Stimulated activated naive CD8-positive, alpha-beta T cell treated with anti-CD3 and anti-CD28 coated beads, Interleukin-15, Interleukin-2, amounts not matched to agents 100 U/mL and 50 U/mL, for 24 hours (primary cell): ENCODE measurements at places on chromosomes 11 and 22.

DNA sequence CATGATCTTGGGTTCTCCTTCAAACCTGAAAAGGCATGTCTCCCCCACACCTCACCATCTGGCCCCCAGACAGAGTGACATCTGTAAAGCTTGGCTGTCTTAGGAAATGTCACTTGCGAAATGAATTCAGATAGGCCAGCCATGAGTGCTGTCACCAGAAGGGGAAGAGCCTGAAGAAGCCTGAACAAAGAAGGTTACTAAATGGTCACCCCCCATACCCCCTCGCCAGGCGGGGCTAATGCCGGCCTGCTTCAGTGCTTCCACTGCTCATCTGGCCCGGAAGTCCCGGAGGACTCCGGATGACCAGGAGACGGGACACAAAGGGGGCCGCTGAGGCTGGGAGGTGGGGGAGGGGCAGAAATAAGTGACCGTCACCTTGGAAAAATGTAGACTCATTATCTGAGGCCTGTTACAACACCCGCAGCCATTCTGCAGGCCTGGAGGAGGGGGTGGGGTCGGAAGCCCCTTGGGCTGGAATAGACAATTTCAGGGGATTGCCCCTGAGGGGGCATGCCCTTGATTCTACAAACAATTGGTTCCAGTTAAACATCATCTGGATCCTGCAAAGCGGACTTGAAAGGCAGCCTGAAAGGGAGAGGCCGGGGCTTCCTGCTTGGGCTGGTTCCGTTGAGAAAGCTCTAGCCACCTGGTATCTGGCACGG, 43.2 kb downstream of the NAT10 start:
- no peak for DNase-seq

GRCh38 chr11:90512846-90513245, 290.0 kb upstream of the CHORDC1 start:
- DNase-seq: no peak

GRCh38 chr11:128361451-128362020, 225.8 kb downstream of the ETS1 start:
- no peak for DNase-seq

DNA sequence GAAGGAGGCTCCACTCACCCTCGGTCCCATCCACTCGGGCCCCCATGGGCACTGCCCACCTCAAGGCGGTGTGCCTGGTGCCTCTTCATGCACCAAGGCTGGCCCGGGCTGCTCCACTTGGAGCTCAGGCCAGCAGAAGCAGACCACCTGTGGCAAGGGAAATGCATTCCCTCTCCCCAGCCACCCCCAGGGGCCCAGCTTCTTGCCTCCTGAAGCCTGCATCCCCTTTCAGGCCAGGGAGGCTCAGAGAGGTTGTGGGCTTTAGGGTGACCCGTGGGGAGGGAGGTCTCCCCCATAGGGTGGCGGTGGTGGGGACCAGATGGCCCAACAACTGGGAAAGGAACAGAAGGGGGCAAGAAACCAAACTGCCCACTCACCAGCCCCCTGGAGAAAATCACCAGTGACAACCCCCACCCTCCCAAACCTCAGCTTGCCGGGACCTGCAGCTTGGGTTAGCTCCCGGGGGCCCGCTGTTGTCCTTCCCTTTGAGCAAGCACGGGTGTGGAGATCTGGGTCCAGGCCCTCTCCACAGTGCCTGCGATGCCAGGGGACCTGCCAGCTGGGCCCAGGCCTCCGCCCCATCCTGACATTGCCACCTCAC, 8.4 kb downstream of the CBX6 start:
- DNase-seq: no peak

GRCh38 chr11:7436657-7437056, 48.6 kb upstream of the OLFML1 start:
- no peak for DNase-seq

DNA sequence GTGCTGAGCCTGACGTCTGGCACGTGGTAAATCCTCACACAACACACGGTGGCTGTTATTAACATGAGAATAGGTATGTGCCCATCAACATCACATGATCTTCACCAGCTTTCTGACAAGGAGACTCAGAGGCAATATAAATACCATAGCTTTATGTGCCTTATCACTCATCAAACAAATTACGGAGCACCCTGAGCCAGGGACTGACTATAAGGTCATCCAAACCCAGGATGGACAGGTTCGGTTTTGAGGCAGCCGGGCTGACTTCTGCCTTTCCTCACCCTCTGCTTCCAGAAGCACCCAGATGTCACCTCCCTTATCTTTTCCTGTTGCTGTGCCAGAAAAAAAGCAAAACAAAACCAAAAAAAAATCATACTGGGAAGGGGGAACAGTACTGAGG, 5.7 kb upstream of the PLAAT3 start:
- DNase-seq: no peak

GRCh38 chr11:64252003-64252872, 908 bp downstream of the PLCB3 start:
- peak; percentile 52 for DNase-seq

DNA sequence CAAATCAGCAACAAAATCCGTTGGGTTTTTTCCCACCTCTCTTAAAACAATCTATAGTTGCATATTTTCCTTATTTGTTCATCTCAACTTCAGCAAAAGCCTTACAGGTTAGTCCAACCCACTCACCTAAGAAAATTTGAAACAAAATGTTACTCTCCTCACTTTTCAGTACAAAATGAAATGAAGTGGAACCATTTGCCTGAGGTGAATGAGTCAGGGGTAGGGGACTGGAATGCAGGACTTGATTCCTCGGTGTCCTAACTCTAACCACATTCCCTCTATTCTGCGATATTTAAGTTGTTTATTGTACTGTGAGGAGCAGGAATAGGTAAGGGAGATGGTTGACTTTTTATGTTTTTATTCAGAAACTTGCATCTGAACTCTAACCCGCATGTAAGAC, 16.4 kb downstream of the ATP5MG start:
- no peak for DNase-seq

- DNase-seq: no peak
These were observed 24.9 kb downstream of the CLPB start for GRCh38 chr11:72409458-72409857.

DNA sequence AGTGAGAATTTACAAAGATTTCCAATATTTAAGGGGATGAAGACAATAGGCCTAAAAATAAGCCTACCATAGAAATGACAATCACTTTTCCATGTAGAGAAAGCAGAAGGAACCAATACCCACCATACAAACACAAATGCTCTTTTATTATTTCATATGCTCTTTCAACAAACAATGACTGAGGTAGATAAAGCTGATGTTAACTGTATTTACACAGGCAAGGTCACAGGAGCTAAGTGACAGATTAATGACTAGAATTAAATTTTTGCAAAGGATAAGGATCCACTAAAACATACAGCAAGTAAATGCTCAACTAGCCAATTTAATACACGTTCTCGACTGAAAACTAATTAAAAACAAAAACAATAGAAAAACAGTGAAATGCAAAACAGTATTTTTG, 34.2 kb downstream of the PICALM start:
- DNase-seq: no peak

- DNase-seq: no peak
These were observed 16.6 kb downstream of the OR10D3 start for GRCh38 chr11:124199702-124200101.

DNA sequence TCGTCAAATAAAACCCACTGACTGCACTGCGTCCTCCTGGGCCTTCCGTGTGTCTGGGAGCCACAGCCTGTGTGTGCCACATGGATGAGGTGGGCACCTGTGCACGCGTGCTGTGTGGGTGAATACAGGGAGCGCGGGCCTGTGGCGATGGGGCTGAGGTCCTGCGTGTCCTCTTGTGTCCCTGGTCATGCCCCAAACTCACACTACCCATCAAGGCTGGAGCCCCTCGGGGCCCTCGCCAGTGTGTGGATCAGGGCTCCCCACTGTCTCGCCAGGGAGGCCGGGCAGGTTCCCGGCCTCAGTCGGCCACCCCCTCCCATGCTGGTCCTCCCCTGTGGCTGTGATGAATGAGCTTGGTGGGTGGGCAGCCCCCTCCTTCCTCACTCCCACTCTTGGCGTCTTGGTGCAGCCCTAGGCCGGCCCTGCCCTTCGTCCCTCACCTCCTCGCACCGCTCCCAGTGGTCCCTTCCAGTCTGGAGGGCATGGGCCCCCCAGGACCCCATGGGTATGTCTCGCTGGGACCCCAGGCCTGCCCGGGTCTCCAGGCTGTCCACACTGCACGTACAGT, 707 bp upstream of the CD151 start:
- DNase-seq: no peak

DNA sequence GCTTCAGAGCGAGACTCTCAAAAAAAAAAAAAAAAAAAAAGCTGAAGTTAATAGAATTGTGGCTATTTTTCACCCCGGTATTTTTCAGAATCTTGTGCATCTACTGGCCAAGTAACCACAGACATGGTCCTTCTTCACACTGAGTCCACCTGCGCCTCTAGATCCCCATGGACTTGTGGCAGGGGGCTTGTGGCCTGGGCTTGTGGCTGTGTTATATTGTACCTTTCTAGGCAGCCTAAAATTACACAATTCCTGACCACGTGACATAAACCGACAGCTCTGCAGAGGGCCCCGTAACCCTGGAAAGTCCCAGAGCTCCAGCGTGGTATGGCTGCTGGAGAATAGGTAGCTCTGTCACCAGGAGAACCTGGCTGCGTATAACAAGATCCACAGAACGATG, 10.9 kb upstream of the NAALADL1 start:
- DNase-seq: no peak

DNA sequence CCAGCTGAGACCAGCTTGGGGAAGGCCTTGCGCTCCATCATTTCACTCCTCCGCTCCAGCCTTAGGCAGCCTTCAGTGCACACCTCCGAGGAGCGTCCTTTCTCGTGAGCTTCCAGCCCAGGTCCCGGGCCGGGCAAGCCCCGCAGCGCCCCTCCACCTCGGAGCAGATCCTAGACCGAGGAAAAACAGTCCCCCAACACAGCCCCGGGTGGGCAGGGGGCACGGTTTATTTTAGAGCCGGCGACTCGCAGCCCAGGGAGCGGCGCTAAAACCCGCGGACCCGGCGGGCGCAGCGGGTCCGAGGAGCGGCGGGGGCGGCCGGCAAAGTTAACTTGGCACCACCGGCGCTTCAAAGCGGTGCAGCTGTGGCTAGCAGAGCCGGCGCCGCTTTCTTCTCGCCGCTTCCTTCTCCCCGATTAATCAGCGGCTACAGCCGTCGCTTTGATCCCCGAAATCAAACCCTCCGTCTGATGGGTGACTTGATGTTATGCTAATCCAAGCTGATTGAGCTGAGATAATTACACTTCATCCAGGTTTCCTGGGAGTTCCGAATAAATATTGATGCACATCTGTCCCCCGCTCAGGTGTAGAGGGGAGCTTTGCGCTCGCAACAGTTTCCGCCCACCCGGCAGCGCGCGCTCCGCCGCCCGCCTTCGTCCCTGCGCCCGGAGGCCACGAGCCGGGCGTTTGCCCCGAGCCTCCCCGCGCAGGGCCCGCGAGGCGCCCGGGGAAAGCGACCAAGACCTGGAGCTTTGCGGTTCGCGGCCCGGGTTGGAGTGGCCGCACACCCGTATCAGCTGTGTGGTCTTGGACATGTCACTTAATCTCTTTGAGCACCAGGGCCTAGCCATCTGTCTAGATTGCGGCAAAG, 192.7 kb downstream of the BUD13 start:
- DNase-seq: no peak

DNA sequence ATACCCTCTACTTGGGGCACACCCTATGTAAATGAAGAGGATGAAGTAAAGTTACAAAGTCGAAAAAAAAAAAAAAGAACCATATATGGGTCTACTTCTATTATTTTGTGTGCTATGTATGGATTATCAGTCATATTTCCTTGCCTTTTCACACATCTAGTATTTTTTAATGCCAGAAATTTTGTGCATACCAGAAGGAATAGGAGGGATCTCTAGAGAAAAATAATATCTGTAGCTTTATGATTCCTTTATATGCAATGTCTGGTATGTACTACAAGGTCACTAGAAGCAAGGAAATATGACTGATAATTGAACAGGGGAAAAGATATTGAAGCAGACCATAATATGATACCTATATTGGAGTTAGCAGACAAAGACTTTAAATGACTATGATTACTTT, 713.4 kb downstream of the OPCML start:
- no peak for DNase-seq

DNA sequence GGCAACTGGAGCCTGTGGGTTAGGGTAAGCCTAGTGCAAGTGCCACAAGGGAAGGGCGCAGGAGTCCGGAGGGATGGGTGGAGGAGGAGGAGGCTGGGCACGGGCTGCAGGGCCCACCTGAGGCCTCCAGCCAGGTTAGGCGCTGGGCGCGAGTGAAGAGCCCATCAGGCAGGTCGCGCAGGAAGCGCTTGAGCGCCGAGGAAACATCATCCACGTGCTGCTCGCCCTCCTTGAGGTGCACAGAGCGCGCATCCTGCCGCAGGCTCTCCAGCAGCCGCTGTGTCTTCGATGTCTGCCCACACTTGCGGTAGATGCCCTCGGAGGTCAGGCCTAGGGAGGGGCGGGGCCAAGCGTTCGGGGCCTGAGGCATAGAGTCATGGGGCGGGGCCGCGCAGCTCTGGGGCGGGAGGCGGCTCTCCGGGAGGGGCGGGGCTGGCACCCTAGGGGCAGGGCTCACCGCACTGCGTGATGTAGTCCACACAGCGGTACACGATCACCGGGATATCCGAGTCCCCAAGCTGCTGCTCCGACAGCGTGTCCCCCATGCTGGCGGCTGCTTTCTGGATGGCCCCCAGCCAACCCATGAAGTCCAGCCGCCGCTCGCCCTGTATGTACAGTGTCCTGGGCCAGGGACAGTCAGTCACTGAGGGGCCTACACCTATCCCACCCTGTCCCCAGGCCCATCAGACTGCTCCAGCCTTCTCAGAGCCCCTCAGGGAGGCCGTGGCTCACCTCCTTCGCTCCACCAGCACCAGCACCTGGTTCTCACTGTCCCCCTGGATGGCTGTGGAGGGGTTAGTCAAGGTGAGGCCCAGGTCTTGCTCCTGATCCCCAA, 22.9 kb upstream of the PDE2A start:
- DNase-seq: no peak

GRCh38 chr11:57566905-57567514, 462 bp downstream of the UBE2L6 start:
- no peak for DNase-seq

DNA sequence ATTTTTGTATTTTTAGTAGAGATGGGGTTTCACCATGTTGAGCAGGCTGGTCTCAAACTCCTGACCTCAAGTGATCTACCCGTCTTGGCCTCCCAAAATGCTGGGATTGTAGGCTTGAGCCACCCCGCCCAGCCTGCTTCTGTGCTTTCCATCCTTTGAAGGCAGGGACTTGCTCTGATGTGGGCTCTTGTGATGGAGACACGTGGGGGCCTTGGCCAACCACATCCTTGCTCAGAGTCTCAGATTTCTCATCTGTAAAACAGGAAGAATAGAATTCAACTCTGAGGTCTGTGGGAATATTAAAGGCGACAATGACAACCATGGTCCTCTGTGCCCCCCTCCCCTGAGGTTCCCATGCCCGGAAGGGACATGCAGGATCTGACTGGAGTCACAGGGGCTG, 3.8 kb upstream of the GGA1 start:
- DNase-seq: peak; percentile 50
